ENCODE measurements at places on chromosomes 3 and 15.

DNA sequence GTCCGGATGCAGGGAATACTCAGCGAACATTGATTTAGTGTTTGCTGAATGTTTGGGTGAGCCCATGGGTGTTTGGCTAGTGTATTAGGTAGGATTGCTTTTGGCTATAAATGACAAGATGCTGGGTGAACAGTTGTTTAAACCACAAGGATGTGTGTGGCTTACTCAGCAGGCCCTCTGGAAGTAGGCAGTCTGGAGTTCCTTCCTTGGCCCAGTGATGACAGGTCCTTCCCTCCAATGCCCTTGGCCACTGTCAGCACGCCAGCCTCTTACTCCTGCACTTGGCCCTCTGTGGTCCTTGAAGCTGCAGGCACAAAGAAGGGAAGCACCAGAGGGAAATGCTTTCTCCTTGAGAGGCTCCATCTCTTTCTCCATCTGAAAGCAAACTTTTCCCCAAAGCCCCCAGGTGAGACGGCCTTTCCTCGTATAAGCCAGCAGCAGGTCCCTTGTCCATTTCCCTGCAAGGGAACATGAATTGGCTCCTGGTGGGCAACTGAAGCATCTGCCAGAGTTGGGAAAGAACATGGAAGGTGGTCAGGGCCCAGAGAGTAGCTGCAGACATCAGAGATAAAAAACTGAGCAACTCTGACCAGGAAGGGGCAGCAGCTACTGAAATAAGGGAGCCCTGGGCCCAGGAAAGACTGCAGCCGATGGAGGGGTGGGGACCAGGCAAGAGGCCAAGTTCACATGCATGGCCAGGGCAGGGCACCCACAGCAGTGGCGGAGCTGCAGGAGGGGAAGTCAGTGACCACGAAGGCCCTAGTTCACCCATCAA is 105.0 kb downstream of the TPRA1 start:
- no peak for DNase-seq

DNA sequence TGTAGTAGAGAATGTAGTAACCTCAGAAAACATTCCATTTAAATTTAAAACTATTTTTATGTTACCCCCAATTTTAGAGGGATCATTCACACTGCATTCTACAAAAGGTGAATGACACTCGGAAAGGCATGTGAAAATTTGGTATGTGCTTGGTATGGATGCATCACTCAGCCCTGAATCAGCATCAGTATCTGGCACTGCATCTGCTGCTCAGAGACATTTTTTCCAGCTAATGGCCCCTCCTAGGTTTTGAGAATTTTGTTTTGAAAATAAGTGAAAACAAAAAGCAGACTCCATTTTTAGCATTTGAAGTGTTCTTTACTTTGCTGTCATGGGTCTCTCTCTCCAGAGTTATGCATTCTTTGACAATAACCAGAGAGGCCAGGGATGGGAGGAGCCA is 15.6 kb upstream of the WWTR1 start:
- DNase-seq: no peak

DNA sequence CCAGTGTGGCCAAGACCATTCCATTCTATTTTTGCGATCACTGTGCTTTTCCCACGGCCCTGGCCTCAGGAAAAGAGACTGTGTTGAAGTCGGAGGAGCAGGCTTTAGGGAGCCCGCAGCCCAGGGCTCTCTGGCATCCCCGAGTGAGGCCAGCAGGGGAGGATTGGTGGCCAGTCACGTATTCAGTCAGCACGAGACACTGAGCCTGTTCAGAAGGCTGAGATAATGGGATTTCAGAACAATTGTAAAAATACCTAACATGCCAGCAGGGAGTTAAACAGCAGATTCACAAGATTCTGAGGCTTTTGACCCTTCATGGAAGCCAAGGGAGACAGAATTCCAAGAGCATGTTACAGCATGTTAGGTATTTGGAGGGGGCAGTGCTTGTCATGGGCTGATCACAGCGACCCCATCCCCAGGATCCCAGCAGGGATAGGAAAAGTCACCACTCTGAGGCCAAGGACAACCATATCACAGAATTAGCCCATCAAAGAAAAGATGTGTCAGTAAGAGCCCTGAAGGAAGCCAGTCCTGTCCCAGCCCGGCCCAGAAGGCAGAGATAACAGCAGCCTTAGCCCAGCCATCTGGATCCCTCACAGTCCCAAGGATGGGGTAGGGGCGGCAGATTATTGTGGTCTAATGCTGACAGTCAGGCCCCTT is 40.6 kb downstream of the AMOTL2 start:
- peak; percentile 52 for DNase-seq

DNA sequence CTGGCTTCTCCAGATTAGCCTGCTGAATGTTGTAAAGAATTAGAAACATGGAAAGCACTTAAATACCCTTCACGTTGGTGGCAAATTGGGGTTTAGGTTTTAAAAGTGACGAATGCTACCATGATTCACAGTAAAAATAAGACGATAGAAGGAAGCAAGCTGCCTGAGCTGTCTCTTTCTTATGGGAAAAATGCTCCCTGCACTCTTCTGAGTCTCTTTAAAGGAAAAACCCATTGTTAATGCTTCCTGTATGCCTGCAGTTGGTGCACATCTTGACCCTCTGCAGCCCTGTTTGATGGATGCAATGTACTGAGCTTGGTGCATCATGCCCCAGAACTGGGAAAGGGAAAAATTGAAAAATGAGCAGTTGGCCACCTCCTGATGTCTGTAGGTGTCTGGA is 258.6 kb upstream of the RASGRP1 start:
- DNase-seq: no peak

GRCh38 chr3:50172626-50173220 is 17.6 kb downstream of the SEMA3F start:
- no peak for DNase-seq

DNA sequence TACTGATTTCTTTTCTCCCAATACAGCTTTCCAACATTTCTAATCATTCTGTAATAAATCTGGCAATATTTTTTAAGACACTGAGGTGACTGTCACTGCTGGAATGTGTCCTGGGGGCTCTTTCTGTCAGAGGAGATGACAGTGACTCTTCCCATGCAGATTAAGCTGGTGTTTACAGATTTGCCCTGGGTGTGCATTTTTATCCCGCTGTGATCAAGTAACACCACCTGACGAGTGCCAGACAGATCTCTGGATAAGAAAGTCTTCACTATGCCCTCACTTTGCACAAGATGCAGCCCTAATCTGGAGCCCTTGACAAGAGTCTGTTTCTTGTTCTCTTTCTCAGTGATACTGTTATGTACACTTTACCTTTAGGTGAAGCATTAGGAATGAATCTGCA is 477.7 kb downstream of the ZIC1 start:
- no peak for DNase-seq

- DNase-seq: no peak
Observed at GRCh38 chr15:63722204-63722808, 111.4 kb downstream of the HERC1 start.

- DNase-seq: no peak
Observed at GRCh38 chr15:36882487-36883131, 217.7 kb downstream of the MEIS2 start.

- peak; percentile 42 for DNase-seq
Observed at GRCh38 chr15:23038726-23039142, 635 bp downstream of the TUBGCP5 start.

DNA sequence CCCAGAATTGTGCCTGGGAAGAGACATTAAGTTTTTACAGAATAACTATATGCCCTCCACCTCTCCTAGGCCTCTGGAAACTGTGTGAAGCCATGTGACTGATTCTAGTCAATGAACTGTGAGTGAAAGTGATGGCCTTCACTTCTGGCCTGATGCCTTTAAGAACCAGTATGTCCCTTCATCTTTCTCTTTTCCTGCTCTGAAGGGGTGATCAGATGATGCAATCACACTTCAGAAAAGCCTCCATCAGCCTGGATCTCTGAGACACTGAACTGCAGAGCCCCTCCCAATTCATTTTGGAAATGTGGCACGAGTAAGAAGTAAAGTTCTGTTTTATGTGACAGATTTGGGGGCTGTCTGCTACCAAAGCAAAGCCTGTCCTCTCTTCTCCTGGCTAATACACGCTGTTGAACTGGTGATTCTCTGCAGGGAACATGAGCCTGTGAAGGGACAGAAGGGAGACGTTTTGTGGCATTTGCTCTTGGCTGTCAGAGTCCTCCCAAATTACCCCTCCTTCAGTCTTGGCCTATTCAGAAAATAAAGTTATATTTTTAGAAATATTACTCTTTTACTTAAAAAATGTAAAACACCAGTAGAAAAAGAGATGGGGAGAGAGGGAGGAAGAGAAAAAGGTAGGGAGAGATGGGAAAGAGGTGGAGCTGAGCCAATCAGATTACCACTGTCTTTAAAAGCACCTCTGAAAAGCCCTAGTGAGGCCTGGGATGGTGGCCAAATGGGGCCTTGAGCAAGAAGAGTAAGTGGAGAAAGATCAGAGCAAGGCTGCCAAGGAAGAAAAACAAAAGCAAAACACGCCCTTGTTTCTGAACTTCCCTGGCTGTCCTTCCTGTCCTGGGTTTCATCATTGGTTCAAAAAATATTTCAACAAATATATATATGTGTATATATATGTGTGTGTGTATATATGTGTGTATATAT is 40.9 kb upstream of the RYK start:
- no peak for DNase-seq

DNA sequence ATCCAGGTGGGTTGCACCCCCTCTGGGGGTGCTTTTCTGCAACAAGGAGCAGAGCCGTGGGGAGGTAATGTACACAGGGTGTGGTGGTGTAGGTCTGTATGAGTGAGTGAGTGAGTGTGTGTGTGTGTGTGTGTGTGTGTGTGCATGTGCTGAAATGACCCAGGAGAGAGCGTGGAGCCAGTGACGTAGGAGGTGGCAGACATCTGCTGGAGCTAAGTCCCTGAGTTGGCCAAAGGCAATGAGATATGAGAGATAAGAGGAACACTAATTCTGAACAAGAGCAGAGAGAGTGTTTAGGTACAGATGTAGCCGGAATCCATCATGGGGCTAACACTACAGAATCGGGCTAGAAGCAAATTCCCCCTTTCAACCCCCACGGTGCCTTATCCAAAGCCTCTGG is 27.6 kb downstream of the BDH1 start:
- no peak for DNase-seq

DNA sequence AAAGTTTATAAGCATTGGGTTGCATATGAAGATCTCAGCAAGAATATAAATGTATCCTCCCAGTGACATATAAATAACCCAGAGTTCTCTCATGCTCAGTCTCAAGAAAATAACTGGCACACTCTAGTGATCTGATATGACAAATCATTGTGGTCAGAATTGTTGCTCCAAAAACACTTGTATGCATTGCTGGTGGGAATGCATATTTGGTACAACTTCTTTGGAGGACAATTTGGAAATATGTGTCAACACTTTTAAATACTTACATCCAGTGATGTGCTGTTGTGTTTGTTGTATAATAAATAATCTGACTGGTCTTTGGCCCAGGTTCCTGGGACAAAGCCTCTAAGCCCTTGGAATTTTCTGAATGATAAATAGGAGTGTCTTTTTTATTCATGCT is 66.7 kb upstream of the STT3B start:
- no peak for DNase-seq

GRCh38 chr3:32045091-32045915 is 61.1 kb upstream of the GPD1L start:
- DNase-seq: peak; percentile 75

DNA sequence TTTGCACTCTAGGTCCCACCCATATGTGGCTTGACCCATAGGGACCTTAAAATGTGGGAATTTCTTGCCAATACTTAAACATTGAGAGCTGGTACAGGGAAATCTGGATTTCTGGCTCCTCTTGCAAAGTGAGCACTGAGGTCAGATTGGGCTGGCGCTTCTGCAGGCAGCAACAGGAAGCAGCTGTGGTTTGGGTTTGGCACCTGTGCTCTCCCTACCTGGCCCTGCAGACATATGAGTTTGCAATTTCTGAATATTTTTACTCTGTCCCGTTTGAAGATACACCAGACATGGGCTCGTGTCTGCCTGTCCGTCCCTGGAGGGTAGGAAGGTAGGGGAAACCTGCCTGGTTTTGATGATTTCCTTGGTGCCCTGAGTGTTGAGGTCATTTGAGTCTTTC is 74.8 kb upstream of the SEC13 start:
- DNase-seq: no peak

DNA sequence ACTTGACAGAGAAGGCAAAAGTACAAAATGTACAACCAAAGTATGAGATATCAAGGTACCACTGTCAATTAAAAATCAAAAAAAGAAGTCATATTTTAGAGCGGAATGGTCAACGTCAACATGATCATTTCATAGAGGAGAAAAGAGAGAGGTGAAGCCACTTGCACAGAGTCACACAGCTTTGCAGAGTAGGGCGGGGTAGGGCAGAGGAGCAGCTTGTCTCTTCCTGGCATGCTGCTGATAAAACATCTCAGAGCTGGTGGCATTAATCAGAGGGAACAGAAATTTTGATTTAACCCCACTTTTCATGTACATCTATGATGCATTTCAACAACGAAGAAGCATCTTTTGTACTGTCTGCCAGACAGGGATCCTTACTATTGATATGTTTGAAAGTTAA is 5.2 kb upstream of the IGF1R start:
- DNase-seq: no peak

DNA sequence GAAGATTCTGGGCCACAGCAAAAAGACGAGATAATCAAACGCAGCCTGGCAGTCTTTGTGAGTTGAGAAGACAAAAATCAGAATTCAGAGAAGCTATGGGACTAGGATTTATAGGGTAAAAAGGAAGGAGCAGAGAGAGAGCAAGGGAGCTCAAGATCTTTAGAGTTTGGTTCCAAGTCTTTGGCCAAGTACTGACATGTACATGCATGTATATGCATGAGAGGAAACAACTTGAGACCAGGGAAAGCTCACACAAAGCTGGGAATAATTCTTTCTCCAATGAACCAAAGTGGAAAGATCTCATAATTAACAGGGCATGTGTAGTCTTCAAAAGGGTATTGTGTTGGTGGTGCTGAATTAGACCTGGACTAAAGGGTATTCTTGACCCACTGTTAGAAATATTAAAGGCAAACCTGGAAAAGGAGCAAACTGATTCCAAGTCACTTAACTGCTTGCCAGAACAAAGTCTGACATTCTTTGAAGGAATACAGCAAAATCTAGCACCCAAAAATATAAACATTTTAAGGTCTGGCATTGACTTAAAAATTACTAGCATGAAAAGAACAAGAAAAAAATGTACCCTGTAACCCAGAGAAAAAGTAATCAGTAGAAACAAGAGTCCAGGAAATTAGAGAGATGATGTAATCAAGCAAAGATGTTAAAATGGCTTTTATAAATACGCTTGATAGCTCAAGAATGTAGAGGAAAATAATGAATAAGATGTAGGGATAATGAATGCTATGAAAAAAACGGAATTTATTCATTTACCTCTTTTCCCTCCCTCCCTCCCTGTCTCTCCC is 226.0 kb upstream of the CGNL1 start:
- DNase-seq: no peak

DNA sequence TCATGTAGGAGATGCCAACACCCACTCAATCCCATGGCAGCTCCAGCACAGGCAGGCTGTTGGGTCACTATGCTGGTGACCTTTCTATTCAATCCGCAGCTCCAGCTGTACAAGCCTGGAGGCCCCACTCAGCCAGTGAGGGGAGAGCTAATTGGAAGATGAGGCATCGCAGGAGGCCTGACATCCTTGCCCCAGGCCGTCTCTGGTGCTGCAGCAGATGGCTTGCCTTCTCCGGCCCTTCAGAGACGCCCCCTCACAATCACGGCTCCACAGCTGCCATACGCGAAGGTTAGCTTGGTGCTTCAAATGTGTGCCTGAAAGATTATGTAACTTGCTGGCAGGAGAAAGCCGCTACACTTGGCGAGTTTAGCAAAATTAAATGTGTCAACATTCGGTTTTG is 104.2 kb upstream of the CLSTN2 start:
- DNase-seq: no peak

GRCh38 chr15:92520914-92521623 is 127.4 kb downstream of the ST8SIA2 start:
- DNase-seq: no peak

GRCh38 chr3:30457726-30458125 is 148.7 kb upstream of the TGFBR2 start:
- no peak for DNase-seq

Measured in HuH-7 (cell line).